SJCRH30 (cell line): ENCODE measurements at places on chromosomes 2 and 18. TPM values are rescaled to one million over a fixed set of nuclear protein-coding genes. Genes with fewer than 3 reads are reported as not detected.

The CRYGC gene
- total RNA-seq, result not detected in 2 replicates

The MAP3K19 gene
- not detected in 2 replicates for total RNA-seq

The MATN3 gene
- total RNA-seq, result 0.15 and 0.40 TPM in 2 replicates

The SP3 gene
- 133 and 148 TPM in 2 replicates for total RNA-seq

The BMP10 gene
- 0.08 TPM in 1 of 2 replicates, not detected in the other for total RNA-seq

The LYPD1 gene
- total RNA-seq, result 0.04 TPM in 1 of 2 replicates, not detected in the other

The SCG2 gene
- total RNA-seq, result not detected in 2 replicates

DNA sequence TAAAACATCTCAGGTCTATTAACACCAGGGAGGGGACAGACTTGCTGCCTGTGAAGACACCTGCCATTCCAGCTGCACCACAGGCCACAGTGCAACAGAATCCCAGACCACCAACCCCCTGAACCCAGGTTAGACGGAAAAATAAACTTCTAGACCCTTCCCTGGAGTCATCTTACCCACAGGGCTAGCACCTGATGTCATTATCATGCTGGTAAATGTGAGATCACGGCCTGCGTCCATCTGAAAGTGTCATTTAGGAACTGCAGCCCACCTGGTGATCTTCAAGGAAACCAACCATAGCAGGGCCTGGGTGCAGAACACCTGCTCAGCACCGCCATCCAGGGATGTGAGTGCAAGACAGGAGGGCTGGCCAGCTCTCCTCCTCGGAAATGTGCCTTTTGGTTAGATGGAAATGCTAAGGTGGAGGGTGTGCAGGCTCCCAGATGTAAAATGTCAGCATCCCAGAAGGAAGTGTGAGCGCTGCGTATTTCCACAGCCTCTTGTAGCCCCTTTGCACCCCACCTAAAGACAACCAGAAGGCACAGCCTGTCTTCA lies 80.8 kb downstream of the PTGR3 start:
- H3K36me3 ChIP-seq, result no peaks in the 10 kb centered on the region
- H3K4me1 ChIP-seq, result peaks cover 14% of the 10 kb centered on the region
- peak overlapping the region; percentile 41 for H3K27ac ChIP-seq

DNA sequence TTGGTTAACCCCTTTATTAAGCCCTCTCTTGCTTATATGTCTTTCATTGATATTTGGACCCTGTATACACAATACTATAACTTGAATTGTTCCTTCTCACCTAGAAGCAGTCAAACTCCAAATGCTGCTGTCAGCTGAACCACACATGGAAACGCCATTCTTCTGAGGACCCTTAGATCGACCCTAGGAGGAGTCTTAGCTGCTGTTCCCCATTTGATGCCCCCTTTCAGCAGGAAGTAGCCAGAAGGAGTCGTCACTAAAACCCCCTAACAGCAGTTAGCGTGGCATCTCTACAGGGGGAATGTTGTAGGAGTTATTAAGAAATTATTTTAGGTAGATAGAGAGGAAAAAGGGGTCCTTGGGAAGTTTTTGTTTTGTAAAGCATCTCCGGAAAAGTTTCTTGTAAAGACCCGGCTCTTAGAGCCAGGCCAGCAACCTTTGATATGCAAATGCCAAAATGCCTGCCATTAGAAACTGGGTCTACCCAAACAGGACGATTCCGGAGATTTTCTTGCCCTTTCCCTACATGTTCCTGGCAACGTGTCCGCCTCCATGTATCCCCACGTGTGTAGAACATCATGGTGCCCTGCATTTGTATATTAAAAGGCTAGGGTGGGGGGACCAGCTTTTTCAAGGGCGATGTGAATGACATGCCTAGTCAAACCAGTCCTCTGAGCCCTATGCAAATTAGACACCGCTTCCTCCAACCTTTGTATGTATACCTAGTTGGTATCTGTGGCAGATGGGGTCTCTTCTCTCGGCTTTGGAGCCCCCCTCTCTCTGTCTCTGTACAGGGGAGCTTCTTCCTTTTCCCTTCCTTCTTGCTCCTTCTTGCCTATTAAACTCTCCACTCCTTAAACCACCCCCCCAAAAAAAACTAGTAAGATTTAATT lies 638.4 kb upstream of the POU3F3 start:
- DNase-seq, result no peak
- no peaks in the 10 kb centered on the region for H3K4me1 ChIP-seq
- H3K4me3 ChIP-seq, result no peak overlapping the region
- no peaks in the 10 kb centered on the region for H3K27me3 ChIP-seq

- DNase-seq, result no peak
- H3K27ac ChIP-seq, result no peak overlapping the region
Observed at GRCh38 chr2:33444967-33445366, 31.5 kb upstream of the RASGRP3 start.

GRCh38 chr2:102983786-102984185 lies 222.0 kb downstream of the TMEM182 start:
- no peak overlapping the region for H3K4me3 ChIP-seq
- no peak overlapping the region for H3K27ac ChIP-seq
- no peak for DNase-seq
- H3K27me3 ChIP-seq, result no peaks in the 10 kb centered on the region

DNA sequence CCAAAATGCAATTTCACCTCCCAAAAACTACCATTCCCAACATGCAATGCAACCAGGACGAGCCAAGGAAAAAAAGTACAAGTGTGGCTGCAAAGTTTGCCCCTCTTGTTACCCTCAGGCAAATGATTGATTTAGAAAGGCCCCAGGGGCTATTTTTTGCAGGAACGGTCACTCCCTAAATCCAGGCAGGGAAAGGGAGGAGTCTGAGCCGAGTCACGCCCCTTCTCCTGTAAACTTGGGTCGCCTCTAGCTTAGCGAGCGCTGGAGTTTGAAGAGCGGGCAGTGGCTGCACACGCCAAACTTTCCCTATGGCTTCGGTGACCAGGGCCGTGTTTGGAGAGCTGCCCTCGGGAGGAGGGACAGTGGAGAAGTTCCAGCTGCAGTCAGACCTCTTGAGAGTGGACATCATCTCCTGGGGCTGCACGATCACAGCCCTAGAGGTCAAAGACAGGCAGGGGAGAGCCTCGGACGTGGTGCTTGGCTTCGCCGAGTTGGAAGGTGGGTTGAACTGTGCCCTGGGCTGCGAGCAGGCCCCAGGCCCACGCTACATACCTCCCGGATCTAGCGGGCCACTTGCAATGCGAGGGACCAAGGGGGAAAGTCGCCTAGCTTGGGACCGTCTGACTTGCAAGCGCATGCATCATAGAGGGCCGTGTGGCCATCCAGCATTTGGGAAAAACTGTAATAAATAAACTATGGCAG lies at the start of gene GALM:
Gene GALM, plus strand, starts transcription at position 261 of the 702 bp plus-strand sequence. Its CDS starts 48 bp downstream, at position 309.
- no peaks in the 10 kb centered on the region for H3K4me1 ChIP-seq
- no peaks in the 10 kb centered on the region for H3K36me3 ChIP-seq
- peak; percentile 99 for DNase-seq

DNA sequence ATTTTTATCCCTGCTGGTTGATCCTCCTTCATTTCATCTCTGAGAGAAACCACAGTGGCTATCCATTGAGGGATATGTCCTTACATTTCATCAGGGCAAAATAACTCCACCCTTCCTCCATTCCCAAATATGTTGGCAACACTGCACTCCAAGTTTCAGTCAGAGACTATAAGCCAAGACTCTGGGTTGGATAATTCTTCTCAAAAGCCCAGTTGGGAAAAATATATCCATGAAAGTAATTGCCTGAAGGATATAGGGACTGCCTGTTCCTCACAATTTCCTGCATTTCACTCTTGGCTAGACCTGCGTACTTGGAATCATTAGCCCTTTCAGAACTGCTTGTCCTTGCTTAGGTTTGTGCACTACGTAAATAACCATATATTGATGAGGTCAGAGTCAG lies 27.9 kb upstream of the EPB41L3 start:
- H3K27ac ChIP-seq, result no peak overlapping the region
- DNase-seq, result no peak
- no peak overlapping the region for H3K4me3 ChIP-seq
- no peaks in the 10 kb centered on the region for H3K4me1 ChIP-seq
- H3K27me3 ChIP-seq, result no peaks in the 10 kb centered on the region

DNA sequence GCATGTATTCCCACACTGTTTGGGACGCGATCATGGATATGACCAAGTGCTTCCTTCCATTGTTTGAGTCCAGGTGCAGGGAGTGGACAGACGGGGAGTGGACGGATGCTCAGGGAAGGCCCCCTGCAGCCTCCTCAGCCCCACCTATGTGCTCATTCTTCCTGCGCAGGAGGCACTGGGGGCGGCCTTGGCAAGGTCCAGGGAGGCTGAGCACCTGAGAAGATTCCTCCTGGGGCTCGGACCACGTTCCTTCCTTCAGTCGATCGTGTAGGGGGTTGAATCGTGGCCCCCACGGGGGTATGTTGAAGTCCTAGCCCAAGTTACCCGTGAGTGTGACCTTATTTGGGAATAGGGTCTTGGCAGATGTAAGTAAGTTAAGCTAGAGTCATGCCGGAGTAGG lies 60.4 kb downstream of the ASB1 start:
- H3K27ac ChIP-seq, result no peak overlapping the region
- H3K4me3 ChIP-seq, result no peak overlapping the region
- no peaks in the 10 kb centered on the region for H3K4me1 ChIP-seq
- no peaks in the 10 kb centered on the region for H3K36me3 ChIP-seq
- H3K27me3 ChIP-seq, result peaks cover 6% of the 10 kb centered on the region; the same call in 1 of the 2 replicates

GRCh38 chr2:16005816-16006536 lies 65.6 kb downstream of the MYCN start:
- peak; percentile 70 for DNase-seq
- H3K4me3 ChIP-seq, result no peak overlapping the region
- no peaks in the 10 kb centered on the region for H3K36me3 ChIP-seq
- H3K4me1 ChIP-seq, result peaks cover 9% of the 10 kb centered on the region

DNA sequence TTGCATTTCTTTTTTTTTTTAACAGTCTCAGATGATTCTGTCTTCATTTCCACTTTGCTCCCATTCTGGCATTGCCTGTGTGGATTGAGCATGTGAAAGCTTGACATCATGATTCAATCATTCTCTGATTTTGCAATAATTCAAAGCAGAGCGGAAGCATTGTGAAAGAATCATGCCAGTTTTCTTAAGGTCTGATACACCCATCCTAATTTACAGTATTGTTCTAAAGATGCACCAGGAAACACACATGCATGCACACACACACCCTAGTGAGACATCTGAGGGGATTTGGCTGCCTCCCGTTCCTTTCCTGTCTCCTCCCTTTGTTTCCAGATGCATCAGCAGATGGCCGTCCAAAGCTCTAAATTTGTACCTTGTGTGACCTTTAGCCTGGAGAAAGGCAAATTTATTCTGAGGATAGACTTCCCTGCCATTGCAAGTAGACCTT lies 97.3 kb downstream of the FMNL2 start:
- DNase-seq, result no peak
- no peaks in the 10 kb centered on the region for H3K27me3 ChIP-seq
- H3K36me3 ChIP-seq, result no peaks in the 10 kb centered on the region
- H3K4me1 ChIP-seq, result peaks cover 13% of the 10 kb centered on the region; the same call in 1 of the 2 replicates
- no peak overlapping the region for H3K4me3 ChIP-seq
- no peak overlapping the region for H3K27ac ChIP-seq

DNA sequence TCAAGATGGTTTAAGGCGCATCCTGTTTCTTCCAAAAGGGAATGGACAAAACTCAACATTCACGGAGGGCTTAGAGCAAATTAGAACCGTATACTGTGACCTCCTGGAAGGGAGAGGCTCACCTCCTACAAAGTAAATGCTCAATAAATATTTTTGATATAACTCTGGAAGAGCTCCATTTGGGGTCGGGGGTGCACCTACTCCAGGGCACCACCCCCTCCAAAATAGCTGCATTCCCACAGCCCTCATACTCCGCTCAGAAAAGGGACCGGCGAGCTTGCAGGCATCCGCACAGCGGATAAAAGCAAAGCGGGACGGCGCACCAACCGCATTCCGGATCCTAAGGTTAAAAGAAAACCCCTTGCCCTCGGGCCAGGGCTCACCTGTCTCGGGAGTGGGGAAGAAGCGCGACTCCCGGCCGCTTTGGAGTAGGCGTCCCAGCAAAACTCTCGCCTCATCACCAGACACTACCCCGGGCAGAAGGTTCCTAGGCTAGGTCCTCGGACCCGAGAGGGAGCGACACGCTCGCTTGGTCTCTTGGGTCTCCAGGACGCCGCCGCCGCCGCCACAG lies 378 bp downstream of the WDPCP start:
- no peaks in the 10 kb centered on the region for H3K27me3 ChIP-seq
- H3K27ac ChIP-seq, result peak overlapping the region; percentile 79
- peak overlapping the region; percentile 87 for H3K4me3 ChIP-seq
- DNase-seq, result peak; percentile 39
- H3K36me3 ChIP-seq, result peaks cover 8% of the 10 kb centered on the region

GRCh38 chr2:36336321-36336720 lies 19.3 kb upstream of the CRIM1 start:
- peaks cover 14% of the 10 kb centered on the region for H3K4me1 ChIP-seq
- H3K27me3 ChIP-seq, result no peaks in the 10 kb centered on the region
- DNase-seq, result no peak
- H3K36me3 ChIP-seq, result no peaks in the 10 kb centered on the region
- H3K27ac ChIP-seq, result no peak overlapping the region

- no peaks in the 10 kb centered on the region for H3K36me3 ChIP-seq
- DNase-seq, result no peak
- H3K27me3 ChIP-seq, result no peaks in the 10 kb centered on the region
- H3K27ac ChIP-seq, result no peak overlapping the region
- no peaks in the 10 kb centered on the region for H3K4me1 ChIP-seq
Observed at GRCh38 chr2:72341639-72342038, 194.0 kb upstream of the CYP26B1 start.

GRCh38 chr2:127061375-127062273 lies 45.3 kb downstream of the BIN1 start:
- no peak overlapping the region for H3K4me3 ChIP-seq
- H3K4me1 ChIP-seq, result peaks cover 24% of the 10 kb centered on the region
- no peak overlapping the region; the same call in 1 of the 2 replicates for H3K27ac ChIP-seq
- no peaks in the 10 kb centered on the region for H3K27me3 ChIP-seq
